Activated T-cell treated with anti-CD3 and anti-CD28 coated beads for 48 hours (primary cell): ENCODE measurements at places on chromosomes 13 and 19.

GRCh38 chr19:56134654-56134921 is 6.5 kb upstream of the ZNF444 start:
- no peak for DNase-seq

DNA sequence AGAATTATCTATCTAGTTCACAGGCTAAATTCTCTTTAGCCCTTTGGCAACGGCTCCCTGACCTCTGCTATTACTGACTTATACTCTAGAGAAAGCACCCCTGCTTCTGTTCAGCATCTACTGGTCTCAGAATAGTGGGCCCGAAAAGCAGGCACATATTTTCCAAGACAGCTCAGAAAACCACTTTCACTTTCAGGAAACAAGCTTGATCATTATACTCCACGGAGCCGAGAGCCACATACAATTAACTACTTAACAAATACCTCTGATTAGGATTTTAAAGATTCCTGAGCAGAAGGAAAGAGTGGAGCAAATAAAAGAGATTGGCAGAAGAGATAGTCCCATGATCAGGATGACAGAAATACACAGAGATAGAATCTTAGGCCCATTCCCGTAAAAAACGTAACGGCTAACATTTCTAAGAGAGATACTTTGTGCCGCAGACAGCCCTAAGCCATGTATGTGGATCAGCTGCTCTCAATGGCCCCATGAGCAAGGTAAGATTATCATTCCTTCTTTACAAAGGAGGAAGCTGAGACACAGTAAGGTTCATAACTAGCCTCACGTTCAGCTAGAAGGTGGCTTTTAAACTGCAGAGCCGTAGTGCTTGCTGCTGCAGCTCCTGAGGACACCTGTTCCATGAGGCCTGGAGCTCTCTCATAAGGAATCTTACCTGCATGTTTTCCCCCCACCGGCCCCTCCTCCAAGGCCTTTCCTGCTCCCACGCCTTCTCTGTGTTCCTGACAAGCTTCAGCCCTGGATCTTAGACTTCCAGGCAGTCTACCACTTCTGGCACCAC is 227.2 kb downstream of the FOXO1 start:
- no peak for DNase-seq

DNA sequence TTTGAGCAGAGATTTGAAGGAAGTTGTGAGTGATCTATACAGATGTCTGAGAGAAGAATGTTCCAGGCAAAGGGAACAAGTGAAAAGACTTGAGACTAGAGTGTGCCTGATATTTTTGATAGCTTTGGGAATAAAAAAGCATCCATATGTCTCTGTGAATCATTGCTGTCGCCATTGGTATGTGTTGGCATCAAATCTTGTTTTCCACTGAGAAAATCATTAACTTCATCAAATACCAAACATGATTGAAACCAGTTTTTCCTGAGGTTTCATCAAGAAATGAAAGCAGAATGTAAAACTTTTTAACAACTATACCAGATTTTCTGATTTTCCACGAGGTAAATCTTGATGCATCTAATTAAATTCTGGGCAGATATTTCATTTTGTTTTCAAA is 862.6 kb downstream of the DIAPH3 start:
- no peak for DNase-seq

DNA sequence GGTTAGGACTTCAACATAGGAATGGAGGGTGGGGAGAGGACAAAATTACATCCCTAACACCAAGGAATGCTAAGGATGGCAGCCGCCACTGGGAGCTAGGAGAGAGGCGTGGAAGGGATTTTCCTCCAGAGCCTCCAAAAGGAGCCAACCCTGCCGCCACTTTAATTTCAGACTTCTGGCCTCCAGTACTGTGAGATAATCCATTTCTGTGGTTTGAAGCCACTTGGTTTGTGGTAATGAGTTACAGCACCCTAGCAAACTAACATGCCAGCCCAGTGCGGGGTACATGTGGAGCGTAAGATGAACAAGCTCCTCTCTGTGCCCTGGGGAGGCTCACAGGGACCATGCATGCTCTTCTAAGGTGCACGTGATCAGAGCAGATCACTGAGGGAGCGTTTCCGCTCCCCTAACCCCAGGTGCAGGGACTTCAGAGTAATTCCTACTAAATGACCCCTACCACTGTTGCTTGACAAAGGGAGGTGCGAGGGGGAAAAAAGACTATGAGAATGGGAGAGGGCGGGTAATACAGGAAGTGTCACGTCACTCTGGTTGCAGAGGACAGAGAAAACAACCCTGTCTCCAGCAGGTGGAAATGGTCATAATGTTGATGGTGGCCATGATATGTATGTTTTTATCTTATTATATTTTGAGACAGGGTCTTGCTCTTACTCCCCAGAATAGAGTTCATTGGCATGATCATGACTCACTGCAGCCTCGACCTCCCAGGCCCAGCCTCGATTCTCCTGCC is 12.0 kb downstream of the FPR1 start:
- no peak for DNase-seq

DNA sequence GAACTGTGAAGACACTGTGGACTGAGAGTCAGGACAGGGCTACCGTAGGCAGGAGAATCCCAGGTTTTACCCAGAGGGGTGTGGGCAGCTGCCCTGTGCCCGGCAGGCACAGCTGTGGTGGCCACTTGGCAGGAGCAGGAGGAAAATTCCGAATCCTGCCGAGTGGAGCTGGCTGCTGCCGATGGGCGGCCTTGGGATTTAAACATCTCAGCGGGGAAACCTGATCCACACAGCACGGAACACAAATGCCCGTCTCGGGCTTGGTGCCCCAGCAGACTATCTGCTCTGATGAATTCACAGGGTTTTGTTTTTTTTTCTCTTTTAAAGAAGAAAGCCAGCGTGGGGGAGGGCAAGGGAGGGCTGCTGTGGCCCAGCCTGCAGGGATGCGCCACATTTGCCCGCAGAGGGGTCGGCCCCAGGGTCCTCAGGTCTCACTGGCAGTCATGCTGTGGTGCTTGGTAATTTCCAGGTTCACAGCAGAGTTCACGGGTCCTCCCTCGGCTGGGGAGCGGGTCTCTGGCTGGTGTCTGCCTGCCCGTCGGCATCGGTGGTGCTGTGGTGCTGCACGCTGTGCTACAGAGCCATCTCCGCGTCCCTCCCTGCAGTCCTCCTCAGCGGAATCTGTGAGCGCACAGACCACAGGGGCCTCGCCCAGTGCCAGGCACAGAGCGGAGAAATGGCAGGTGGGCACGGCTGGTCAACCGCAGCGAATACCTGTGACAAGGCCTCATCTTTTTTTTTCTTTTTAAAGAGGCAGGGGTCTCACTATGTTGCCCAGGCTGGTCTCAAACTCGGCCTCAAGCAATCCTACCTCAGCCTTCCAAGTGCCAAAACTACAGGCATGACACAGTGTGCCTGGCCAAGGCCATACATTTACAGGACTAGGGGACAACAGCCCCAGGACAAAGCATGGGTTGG is 28.1 kb downstream of the MPND start:
- no peak for DNase-seq

DNA sequence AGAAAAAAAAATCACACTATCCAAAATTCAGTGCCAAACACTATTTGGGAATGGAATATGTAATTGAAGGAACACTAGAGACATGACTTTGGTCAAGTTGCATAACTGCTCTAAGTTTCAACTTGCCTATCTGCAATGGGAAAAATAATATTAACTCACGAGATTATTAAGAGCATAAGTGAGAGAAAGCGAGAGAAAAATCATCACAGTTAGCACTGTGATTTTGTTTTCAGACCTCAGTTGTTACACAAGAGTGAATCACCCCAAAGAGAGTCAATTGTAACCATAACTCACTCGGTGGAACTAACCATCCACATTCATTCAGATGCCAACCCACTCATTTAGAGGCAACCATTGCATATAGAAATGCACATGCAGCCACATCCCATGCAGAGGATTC is 147.1 kb downstream of the NHLRC3 start:
- DNase-seq, result no peak

GRCh38 chr13:33745370-33746324 is 72.3 kb upstream of the RFC3 start:
- no peak for DNase-seq

- no peak for DNase-seq
Observed at GRCh38 chr19:4984438-4984990, 15.6 kb downstream of the KDM4B start.

DNA sequence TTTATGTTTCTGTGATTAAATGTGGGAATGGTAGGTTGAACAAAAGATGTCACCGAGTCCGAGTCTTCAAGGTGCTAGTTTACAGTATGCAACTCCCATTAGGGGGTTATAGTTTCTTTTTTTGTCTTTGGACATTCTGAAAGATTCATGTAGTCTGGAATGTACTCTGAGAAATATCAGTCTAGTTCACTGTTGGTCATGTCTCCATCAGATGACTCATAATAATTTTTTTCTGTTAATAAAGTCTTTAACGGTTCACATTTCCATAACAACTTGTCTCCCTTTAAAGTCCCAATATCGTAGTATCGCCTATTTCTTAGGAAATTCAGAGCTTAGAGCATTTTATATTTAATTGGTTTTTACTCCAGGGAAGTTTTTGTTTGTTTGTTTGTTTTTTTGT is 13.5 kb upstream of the ESD start:
- no peak for DNase-seq

- no peak for DNase-seq
Observed at GRCh38 chr13:28470296-28470695, 24.6 kb downstream of the FLT1 start.

GRCh38 chr13:99655351-99656091 is 154.2 kb downstream of the TM9SF2 start:
- peak; percentile 41 for DNase-seq

DNA sequence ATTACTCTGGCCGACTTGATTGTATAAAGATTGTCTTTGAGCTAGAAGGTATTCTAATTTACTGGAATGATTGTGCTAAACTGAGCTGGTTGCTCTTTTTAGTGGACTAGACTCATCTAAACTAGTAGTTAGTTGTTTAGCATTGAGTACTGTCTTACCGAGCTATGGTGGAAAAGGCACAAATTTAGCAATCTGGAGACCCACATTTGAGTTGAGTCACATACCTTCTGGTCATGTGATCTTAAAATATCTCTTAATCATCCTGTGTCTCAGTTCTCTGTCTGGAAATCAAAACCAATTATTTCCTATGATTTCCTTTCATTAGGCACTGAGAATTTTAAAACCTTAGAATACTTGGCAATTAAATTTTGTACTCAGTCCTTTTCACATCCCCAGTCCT is 349.5 kb downstream of the IRS2 start:
- no peak for DNase-seq

GRCh38 chr19:28199323-28199722 is 1013.6 kb downstream of the UQCRFS1 start:
- DNase-seq, result no peak

- peak; percentile 81 for DNase-seq
Observed at GRCh38 chr19:52007806-52008557, at the start of gene ZNF615. ZNF615 (minus strand) TSS chr19:52008211; CDS start chr19:52003711, 4,500 bp downstream.

DNA sequence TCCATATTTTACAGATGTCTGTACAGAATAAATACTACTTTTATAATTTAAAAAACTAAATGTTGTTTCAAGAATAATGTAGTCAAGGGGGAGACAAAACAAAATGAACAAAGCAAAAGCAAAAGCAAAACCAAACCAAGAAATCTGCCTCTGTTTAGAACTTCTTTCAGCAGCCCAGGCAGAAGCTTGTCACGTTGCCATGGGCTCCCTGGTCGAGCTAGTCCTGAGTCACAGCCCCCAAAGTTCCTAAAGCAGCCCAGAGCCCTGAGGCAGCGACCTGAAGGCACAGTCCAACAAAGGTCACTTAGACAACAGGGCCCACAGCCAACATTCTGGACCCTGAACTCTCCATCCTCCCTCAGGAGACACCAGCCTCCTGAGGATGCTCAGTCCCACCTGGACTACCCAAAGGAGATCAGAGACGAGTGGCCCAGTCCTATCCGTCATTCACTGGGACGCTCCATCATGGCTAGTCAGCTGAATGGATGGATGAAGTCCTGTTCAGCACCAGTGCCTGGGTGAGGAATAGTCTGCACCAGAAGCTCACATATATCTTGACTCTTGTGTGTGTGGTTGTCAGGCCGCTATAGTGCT is 41.7 kb downstream of the SIAH3 start:
- no peak for DNase-seq

DNA sequence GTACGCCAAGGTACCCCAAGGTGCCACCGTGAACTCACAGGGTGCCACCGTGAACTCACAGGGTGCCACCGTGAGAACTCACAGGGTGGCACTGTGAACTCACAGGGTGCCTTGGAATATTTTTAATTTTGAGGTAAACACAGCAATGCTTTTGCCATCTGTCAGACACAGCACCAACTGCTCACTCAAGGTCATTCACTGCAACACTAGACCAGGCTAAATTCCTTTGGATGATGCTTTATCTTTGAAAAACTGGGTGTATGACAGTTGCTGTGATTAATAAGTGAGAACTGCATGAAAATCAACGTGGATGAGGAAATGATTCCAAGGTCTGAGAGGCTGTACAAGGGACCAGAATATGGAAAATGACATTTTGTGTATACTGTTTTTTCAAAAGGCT is 18.9 kb downstream of the SAFB2 start:
- DNase-seq, result no peak

GRCh38 chr13:22194106-22194805 is 523.4 kb downstream of the FGF9 start:
- DNase-seq, result no peak

GRCh38 chr13:85170372-85170771 is 628.8 kb downstream of the SLITRK6 start:
- no peak for DNase-seq

GRCh38 chr19:27964185-27964584 is 1248.8 kb downstream of the UQCRFS1 start:
- DNase-seq, result no peak

- no peak for DNase-seq
Observed at GRCh38 chr13:25616674-25617073, 244.9 kb downstream of the ATP8A2 start.

GRCh38 chr19:48842789-48843162 is 6.5 kb upstream of the HSD17B14 start:
- no peak for DNase-seq

GRCh38 chr13:19567820-19568534 is 6.6 kb upstream of the TPTE2 start:
- no peak for DNase-seq

GRCh38 chr13:29800687-29801086 is 49.7 kb downstream of the UBL3 start:
- DNase-seq, result no peak

GRCh38 chr13:111654531-111654930 is 334.1 kb downstream of the TEX29 start:
- DNase-seq, result no peak

- no peak for DNase-seq
Observed at GRCh38 chr13:74004109-74004508, 130.1 kb downstream of the KLF12 start.
